HEK293T (cell line): ENCODE measurements at places on chromosomes 12 and 14.

DNA sequence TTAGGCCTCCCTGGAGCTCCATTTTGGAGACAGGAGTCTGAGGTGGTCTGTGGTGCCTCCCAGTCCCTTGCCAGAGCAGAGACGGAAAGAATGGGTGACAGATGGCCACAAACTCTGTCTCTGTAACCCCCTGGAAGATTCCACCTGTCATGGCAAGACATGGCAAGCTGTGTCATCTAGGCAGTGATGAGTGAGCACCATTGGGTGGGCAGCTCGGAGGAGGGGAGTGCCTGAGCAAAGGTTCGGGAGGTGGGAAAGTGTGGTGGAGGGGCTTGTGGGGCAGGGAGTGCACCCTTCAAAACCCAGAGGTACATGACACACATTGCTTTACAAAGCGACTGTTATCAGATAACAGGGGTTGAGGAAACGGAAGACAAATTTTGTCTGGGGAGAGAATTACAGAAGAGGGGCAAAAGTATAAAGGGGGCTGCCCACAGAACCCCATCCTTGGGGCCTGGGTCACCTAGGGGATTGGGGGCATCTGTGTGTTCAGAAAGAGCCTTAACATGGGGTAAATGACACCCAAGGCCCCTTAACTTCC is 3.5 kb downstream of the RIN3 start:
- no peak for DNase-seq

- DNase-seq = no peak
These were observed 24.4 kb downstream of the RCOR1 start for GRCh38 chr14:102616799-102617198.

DNA sequence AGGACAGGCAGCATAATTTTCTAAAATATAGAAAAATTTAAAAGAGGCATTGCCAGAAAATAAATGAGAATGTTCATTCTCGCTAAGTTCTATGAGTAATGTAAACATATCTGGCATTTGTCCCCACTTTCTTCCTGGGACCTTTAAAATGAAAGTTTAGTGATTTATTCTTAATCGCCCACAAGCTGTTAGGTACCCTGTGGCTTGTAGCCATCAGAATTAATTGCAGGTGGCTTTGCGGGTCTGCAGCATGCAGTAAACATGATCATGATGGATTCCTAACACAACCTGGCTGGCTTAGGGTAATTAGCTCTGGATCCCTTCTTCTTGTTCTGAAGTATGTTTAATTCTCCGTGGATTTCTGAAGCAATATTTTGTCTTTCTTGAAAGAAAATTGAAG is 103.5 kb upstream of the FRMD6 start:
- no peak for DNase-seq

- DNase-seq = no peak
These were observed 27.4 kb downstream of the PZP start for GRCh38 chr12:9180810-9181209.

DNA sequence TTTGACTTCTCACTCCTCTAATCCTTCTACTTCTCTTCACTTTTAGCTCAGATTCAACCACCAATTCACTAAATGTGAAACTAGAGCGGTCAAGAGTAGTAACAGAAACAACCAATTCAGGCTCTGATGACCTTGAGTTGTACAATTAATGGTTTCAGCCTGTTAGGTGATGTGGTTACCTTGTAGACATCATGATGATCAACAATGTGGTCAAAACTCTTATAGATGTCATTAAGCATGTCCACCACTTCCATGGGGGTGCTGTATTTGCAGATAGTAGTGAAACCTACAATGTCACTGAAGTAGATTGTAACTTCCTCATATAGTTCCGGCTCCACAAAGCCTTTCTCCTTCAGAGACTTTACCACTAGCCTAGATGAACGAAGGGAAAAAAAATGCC is 54.1 kb upstream of the PLBD1 start:
- no peak for DNase-seq

DNA sequence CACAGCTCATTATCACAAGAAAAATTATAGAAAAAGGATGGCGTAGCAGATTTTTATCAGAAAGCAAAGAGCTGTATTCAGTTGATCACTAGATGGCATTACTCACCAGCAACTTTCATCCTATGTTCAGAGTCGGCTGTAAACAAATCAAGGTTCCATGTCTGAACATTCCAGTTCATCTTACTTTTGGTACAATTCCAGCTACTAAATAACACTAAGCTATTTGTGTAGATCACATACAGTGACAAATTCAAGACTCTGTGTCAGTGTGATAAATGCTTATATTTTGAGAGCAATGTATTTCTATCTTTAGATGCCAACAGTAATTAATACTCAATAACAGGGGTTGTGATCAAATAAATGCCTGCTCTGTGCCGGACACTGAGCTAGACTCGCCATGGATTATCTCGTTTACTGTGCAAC is 30.1 kb downstream of the NRDE2 start:
- DNase-seq = peak; percentile 20

DNA sequence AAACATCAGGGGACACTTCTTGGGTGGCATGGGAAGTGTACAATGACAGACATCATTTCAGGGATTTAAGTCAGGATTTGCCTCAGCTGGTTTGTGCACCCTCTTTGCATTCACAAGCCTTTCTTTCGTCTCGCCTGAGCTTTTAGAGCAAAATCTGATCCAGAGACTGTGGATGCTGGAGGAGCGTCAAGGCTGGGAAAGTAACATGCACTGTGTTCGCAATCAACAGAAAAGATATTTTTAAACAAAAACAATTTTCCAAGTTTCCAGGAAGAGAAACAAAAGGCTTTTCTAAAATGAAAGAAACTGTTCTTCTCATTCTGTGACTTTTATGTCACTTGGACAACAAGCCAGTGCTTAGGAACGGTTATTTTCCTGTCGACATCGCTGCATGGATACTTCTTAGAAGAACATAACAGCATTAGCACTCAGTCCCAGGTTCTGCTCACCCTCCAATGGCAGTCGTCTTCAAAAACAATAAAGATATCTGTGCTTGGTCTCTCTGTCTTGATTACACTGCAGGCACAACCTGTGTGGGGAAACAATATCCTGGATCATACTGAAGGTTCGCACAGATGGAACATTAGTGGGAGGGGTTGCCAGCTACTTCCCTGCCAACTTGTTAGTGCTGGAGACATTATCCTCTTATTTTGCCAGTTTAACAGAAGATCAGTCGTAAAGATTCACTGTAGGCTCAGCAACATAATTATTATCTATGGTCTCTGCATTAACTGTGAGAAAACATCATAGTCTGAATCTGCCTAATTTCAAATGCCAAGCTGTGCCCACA is 403.3 kb upstream of the ATP2B1 start:
- no peak for DNase-seq

GRCh38 chr12:78034025-78034424 is 203.3 kb downstream of the NAV3 start:
- DNase-seq = no peak

GRCh38 chr14:75579338-75579864 is 981 bp downstream of the FLVCR2 start:
- DNase-seq = no peak

GRCh38 chr12:16347391-16348298 is at the start of gene MGST1:
MGST1 (plus strand) TSS chr12:16347645; CDS start chr12:16354253, 6,608 bp downstream.
- DNase-seq = peak; percentile 42

- no peak for DNase-seq
These were observed 497.9 kb downstream of the EGLN3 start for GRCh38 chr14:33452995-33453394.

DNA sequence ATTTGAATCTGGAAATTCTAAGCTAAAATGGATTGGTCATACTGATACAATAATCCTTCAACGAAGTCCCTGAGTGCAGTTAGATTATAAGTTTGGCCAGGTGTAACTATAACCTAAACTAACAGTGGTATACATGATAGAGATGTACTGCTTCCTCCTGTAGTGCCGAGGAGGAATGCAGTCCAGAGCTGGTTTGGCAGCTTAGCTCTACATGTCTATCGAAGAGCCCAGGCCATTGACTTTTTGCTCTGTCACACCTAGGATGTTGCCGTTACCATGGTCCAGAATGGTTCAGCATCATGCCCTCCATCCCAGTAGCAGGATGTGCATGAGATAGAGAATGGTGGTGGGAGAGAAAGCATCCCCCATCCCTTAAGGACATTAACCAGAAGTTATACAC is 318.1 kb downstream of the ZFP36L1 start:
- DNase-seq = no peak

DNA sequence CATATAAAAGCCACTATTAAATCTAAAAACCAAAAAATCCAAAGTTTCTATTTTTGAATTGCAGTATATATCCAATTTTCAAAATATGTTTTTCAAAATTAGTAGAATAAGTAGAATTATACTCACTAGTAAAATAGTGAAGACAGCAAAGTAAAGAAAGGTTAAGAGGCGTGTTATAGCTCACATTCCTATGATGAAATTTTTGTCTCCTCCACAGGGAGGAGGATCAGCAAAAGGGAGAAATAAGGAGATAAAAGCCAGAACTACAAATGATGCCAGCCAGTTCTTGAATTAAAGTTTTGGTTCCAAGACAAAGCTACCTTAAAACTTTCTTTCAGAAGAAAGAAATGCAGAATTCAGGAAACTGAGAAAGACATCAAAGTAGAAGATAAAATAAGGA is 50.0 kb downstream of the C2CD5 start:
- DNase-seq = no peak

GRCh38 chr12:29216266-29216665 is 67.2 kb downstream of the FAR2 start:
- DNase-seq = no peak
